T-helper 9 cell (primary cell): ENCODE measurements at places on chromosomes 5 and 9.

GRCh38 chr9:133979921-133980863 lies 11.9 kb downstream of the VAV2 start:
- no peak for DNase-seq

DNA sequence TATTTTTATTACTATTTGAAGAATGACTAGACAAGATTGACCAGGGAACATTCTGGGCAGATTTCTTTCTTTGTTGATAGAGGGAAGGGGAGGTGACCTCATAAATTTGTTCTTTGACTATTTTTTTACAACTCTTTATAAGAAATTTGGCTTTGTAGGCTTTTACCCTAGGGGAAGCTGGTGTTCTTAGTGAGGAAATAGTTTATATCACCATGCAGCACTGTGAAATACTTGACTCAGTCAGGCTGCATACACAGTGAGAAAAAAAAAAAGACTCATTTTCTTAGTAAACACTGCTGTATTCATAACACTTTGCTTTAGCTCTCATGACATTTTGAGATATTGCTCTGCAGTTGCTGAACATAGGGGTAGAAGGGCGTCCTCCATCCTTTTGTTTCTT lies 336.6 kb upstream of the PIK3R1 start:
- DNase-seq, result no peak

GRCh38 chr5:42377496-42377895 lies 45.7 kb upstream of the GHR start:
- DNase-seq, result no peak

- no peak for DNase-seq
Measured at GRCh38 chr5:17425385-17426070, 72.5 kb upstream of the TAF11L2 start.

GRCh38 chr5:5018578-5018970 lies 121.6 kb upstream of the ADAMTS16 start:
- DNase-seq, result no peak

GRCh38 chr9:754150-754931 lies 87.2 kb upstream of the DMRT1 start:
- DNase-seq, result no peak

DNA sequence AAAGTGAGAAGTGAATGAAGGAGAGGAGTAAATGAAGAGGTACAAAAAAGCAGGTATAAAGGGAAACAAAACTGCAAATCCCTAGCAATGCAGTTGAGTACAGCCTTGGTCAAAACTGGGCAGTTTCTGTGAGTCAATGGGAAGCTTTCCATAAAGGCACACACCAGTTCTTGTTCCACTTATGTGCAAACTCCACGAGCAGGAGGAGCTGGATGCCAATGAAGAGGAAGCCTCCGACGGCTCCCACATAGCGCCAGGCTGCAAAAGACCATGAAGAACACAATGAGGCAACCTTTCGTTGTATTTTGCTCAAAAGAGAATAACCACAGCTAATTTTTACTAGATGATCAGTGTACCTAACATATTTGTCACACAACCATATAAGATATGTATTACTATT lies 81.1 kb downstream of the SERINC5 start:
- DNase-seq, result no peak

GRCh38 chr9:129487658-129488483 lies 133.0 kb downstream of the C9orf50 start:
- peak; percentile 54 for DNase-seq

GRCh38 chr9:71121275-71122021 lies at the start of gene TRPM3:
Gene TRPM3 (minus strand): TSS chr9:71121621. CDS start chr9:71121354, 267 bp downstream.
- no peak for DNase-seq

DNA sequence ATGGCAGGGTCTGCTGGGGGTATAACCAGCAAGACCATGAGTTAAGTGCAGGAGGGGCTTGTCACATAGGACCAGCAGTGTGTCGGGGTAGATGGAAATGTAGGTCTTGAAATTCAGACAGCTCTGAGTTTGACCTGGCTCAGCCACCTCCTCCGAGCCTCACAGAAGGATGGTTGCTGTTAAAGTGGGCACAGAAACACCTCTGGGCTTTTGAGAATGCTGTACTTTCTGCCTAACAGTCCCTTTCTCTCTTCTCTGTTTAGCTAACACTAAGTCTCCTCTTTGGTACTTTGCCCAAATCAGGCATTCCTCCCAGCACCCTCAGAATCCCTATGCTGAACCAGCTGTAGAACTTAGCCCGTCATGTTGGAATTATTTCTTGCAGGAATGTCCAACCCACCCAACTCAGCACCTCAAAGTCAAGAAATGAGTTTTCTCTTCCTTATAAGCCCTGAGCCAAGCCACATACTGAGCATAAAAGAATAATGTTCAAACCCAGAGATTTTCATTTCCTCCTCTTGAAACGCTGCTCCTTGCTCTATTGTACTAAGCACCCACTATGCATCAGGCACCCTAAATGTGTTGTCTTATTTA lies 41.7 kb upstream of the MATR3 start:
- no peak for DNase-seq

GRCh38 chr9:127122176-127123063 lies at the start of gene ANGPTL2:
Gene ANGPTL2 (minus strand): TSS chr9:127122635. CDS start chr9:127108731, 13,904 bp downstream.
- DNase-seq, result no peak
